ENCODE measurements at places on chromosomes 1 and 21.

- DNase-seq: no peak
These were observed 56.7 kb downstream of the HUNK start for GRCh38 chr21:31929548-31929947.

DNA sequence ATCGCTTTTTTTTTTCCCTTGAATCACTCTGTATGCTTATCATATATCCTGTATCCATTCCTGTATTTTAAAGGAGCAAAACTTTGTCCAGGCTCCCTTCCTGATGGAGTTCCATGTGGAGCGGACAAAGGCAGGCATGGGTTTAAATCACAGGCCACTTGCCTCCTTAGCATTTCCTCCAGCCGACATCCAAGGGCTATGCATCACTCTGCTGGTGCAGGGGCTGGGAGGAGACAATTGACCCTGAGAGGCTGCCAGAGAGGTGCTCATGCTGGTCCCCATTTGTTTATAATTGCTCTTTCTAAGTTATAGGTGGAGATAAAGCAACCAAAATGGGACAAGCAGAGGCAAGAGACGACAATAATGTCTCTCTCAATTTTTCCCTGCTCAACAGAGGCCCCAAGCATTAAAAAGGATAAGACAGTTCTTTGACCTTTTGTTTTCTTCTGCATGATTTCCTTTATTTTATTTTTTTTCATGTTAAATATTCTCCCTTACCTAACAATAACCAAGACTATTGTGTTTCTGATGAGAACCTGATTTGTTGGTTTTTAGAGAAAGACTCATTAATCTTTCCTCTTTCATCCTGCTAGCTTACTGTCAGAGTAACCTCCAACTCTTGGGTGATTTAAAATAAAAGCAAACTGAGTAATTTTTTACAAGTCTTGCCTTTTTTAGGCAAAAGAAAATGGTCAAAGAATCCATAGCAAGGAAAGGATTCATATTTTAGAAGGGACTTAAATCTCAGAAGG lies 353.7 kb downstream of the ADGRL2 start:
- no peak for DNase-seq

DNA sequence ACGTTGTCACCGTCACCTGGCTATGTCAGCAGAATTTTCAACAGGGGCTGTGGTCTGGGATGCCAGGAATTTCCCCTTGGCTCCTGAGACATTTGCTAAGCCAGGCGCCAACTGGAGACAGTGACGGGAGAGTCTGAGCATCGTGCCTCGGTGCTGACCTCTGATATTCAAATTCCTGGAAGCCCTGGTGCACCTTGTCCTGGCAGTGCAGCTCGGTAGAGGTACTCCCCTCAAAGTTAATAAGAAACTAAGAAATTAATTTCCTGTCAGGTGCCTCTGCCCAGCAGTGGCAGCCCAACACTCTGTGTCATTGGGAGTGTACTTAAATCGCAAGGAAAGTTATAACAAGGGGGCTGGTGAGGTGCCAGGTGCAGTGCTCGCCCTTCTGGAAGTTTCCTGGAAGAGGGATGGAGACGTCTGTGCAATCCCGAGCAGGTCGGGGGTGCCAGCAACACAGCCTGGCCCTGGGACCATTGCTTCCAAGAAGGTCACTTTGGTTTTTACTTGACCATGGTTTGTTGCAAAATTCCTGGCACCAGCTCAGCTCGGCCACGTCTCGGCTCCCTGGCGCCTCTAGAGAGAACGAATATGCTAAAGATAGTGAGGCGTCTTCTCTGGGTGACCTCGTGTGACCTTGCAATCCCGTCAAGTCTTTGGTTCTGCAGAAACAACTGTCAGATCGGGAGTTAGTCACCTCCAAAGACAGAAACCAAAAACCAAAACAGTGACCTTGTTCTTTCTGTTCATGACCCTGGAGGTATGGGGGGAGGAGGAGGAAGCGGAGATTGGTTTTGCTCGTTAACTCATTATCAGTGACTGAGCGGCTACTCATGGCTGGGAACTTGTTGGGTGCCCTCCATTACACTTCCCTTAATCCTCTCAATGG lies 149.5 kb upstream of the VAMP3 start:
- peak; percentile 18 for DNase-seq

- no peak for DNase-seq
These were observed 44.0 kb upstream of the HSD3B1 start for GRCh38 chr1:119462964-119463363.

- no peak for DNase-seq
These were observed 366.5 kb downstream of the MATN1 start for GRCh38 chr1:30356839-30357238.

GRCh38 chr1:29673228-29673500 lies 436.8 kb downstream of the PTPRU start:
- DNase-seq: no peak

GRCh38 chr1:204563307-204563706 lies 47.1 kb downstream of the MDM4 start:
- DNase-seq: no peak
